Renal cortex interstitium (tissue), 15 donors: ENCODE measurements at places on chromosomes 12 and 14. TPM values are rescaled to one million over a fixed set of nuclear protein-coding genes. Genes with fewer than 3 reads are reported as not detected.

- DNase-seq, result no peak
Observed at GRCh38 chr14:72154645-72155378, 222.6 kb downstream of the RGS6 start.

Gene PRKD1
- polyA plus RNA-seq, result 33.0 TPM

GRCh38 chr14:30657606-30658163 is 35.6 kb downstream of the SCFD1 start:
- DNase-seq, result no peak

DNA sequence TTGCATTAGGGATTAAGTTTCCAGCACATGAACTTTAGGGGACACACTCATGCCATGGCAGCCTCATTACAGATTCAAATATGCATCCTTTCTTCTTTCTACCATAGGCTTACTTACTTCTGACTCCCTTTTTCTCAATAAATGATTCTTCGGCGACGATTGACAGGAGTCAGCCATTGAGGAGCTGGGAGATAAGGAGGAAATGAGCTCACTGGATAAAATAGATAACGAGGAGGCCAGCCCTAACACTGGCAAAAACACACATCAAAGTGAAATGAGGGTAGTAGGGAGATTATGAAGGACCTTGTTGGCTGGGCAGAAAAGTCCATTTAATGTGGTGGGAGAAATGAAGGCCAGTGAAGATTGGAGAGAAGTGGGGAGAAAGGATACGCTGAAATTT is 172.2 kb downstream of the SLC41A2 start:
- DNase-seq, result no peak

Gene HOXC10
- 65.1 TPM for polyA plus RNA-seq

GRCh38 chr12:80293759-80294158 is 150.3 kb upstream of the PTPRQ start:
- DNase-seq, result no peak

DNA sequence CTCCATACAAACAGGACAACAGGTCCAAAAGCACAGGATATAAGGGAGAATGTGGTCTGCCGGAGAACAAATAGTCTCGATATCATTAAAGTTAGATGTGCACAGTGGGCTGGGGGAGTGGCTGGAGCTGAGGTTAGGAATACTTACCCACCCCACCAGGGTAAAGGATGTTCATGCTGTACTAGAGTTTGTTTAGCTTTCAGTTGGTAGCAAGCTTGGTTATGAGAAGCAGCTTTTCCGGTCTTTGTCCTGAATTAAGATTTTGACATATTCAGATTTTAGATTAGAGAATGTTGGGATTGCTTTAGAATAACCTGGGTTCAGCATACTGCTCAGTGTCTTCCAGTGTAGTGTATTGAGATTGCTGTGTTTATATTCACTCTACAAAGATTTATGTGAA is 16.7 kb downstream of the RASSF8 start:
- no peak for DNase-seq

DNA sequence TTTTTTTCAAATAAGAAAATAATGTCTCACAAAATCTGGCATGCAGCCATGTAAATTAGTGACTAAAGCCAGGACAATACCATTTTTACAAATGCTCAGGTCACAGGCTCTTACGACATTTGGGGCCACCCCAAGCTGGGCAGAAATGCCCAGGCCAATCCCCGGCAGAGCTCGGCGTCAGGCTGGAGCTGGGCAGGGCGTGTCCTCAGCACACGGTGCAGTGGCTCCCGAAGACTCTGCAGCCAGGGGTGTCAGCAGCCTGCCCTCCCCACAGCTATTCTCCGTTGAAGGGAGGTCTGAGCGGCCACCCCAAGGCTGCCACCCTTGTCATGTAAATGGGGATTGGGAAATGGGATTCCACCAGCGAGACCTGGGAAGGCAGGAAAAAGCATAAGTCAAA is 158.6 kb downstream of the DICER1 start:
- no peak for DNase-seq

Gene ERP27
- polyA plus RNA-seq, result 25.0 TPM

Gene CCDC38
- 0.42 TPM for polyA plus RNA-seq

Gene MCRS1
- 64.8 TPM for polyA plus RNA-seq
